MV-4-11 (cell line): ENCODE measurements at places on chromosomes 4 and X.

GRCh38 chr4:142535009-142535408 is 311.1 kb downstream of the INPP4B start:
- DNase-seq, result no peak

- peak; percentile 89 for DNase-seq
These were observed 6.3 kb downstream of the DCHS2 start for GRCh38 chr4:154485127-154485773.

- DNase-seq, result peak; percentile 71
These were observed 35.6 kb upstream of the DCAF8L1 start for GRCh38 chrX:28016823-28017222.

DNA sequence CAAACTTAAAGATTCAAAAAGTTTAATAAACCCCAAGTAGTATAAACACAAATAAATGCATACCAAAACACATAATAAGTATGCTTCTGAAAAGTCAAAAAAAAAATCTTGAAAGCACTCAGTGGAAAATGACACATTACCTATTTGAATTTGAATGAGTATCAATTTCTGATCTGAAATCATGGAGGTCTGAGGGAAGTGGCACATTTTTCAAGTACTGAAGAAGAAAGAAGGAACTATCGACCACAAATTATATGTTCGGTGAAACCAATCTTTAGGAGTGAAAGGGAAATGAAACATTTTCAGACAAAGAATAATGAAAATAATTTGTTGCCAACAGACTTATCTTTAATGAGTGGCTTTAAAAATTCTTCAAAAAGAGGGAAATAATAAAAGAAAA is 12.1 kb upstream of the F9 start:
- peak; percentile 24 for DNase-seq

GRCh38 chr4:75989846-75990528 is 758 bp downstream of the SDAD1 start:
- no peak for DNase-seq

DNA sequence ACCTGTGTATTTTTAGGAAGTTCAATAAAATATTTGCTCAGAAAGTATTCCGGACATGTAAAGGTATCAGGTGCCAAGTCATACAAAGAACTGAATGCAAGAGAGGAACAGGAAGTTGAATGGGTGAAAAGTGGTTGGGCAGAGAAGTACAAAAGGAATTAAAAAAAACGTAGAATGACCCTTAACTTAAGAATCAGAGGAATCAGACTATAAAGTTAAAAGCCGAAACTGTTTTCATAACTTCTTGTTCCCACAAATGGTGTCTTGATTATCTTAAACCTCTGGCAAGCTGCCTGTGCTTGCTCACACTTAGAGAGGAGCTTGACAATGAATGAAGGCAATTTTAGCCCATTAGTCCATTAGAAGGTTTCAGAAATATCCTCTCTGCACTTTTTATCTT is 81.6 kb upstream of the HHIP start:
- DNase-seq, result no peak

GRCh38 chr4:131613824-131614216 is 1535.3 kb upstream of the PCDH10 start:
- DNase-seq, result peak; percentile 82

DNA sequence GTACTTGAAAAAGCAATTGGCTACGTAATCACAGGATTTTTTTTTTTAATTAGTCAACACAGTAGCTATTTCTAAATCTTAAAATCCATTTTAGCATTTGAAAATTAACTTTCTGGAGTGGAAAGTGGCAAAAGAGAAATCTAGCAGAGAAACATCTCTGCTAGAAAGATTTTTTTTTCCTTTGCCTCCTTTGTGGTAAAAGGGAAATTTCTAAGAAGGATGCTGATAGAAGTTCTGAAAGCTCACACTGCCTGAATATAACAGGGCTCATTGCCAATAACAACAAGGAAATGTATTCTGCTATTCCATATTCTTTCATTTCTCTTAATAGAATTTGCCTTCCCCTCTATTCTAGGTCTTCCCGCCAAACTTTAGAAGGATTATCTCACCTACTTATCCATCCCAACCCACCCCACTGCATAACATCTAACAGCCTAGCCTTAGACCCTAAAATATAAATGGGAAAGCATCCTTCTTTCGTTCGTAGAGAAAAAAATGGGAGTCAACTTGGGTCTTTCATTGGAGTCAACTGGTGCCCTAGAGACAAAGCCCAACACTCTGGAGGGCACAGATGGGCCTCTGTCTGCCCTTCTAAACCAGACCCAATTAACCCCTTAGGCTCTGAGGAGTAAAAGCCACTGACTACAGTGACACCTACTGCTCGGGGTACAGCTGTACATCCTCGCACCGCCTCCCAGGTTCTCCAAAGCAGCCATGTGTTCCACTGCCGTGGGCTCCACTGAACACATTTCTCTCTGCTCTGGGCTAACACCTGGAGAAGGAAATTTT is 103.9 kb downstream of the MAML3 start:
- peak; percentile 22 for DNase-seq

- no peak for DNase-seq
These were observed 66.5 kb upstream of the ADRA2C start for GRCh38 chr4:3699678-3700077.

DNA sequence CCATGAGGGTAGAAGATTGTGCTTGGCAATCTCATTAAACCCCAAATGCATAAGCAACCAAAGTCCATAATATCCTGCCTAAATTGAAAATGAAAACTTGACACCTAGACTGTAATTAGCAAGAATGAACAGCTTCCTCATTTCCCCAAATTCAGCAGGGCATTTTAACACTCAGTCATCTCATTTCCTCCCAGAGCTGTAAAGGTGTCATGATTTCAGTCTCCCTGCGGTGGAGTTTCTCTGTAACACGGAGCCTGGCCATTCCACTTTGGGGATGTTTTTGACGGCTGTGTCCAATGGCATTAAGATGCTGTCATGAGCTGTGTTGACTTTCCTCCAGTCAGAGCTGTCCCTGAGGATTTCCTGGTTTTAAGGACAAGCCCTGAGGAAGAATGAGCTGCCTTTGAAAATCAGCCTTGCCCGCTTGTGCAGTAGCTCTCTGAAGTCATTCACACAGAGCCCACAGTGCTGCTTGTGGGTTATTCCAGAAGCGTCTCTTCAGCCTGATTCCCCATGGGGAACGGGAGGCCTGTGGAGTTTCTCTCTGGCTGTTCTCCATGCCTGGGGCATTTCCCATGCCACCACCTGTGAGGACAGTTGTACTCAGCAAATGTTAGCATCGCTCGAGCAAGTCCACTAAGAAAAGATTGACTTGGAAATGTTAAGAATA is 187.0 kb downstream of the MID1 start:
- DNase-seq, result no peak

GRCh38 chr4:73341454-73341853 is 62.6 kb upstream of the ALB start:
- DNase-seq, result peak; percentile 11

GRCh38 chrX:39758791-39759525 is 338.8 kb downstream of the BCOR start:
- DNase-seq, result no peak

GRCh38 chr4:4260185-4260751 is 12.2 kb upstream of the TMEM128 start:
- DNase-seq, result peak; percentile 78

GRCh38 chr4:38146383-38146782 is 186.2 kb downstream of the PTTG2 start:
- DNase-seq, result no peak

DNA sequence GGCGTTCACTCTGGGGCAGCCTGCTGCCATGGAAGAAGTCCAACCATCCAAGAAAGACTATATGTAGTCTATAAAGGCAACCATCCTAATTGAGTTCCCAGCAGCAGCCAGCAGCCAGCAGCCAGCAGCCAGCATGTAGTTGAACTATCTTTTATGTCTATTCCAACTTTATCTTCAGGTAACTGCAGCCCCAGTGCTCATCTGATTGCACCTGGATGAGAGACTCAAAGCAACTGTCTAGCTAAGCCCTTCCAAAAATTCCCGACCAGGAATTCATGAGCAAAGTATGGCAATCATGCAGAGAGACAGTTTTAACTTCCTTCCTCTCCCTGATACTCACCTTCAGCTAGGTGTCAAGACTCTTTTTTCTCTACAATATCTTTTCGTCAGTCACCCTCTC is 216.8 kb downstream of the ANTXR2 start:
- DNase-seq, result no peak

GRCh38 chr4:89752932-89753598 is 83.9 kb downstream of the SNCA start:
- no peak for DNase-seq

GRCh38 chrX:22203186-22203585 is 69.5 kb upstream of the CBLL2 start:
- DNase-seq, result no peak

DNA sequence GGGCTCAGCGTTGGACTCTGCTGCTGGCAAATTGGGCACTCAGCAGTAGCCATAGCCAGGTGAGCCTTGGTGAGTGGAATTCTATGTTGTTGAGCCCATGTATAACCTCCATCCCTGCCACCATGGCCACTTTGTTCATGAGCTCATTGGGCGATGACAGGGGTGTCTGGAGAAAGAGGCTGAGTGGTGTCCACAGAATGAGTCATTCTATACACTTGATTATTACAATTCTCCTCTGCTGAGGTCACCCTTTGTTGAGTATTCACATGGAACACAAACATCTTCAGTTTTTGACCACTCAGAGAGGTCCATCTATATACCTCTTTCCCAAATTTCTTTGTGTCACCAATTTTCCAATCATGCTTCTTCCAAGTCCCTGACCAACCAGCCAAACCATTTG is 1341.7 kb downstream of the PCDH7 start:
- no peak for DNase-seq

- DNase-seq, result no peak
These were observed 2073.4 kb downstream of the ARAP2 start for GRCh38 chr4:34170946-34171345.

- DNase-seq, result no peak
These were observed 15.7 kb downstream of the ZNF518B start for GRCh38 chr4:10441512-10441911.

GRCh38 chr4:22721204-22721603 is 28.5 kb downstream of the GBA3 start:
- no peak for DNase-seq

DNA sequence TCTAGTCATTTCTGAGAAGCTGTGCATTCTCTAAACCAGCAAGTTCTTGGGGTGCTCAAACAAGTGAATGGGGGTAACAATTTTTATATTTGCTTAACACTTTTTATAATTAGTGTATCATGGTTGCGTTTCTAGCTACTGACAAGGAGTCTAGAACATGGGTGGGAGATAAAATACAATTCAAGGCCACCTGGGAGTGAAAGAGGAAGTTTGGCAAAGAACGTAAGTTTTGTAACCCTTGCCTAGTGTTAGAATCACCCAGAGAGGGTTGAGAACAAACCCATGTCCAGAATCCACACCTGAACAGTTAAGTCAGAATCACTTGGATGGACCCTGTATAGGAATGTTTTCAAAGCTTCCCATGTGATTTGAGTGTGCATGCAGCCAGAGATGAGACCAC is 92.7 kb downstream of the AFF2 start:
- DNase-seq, result no peak

- no peak for DNase-seq
These were observed 154.0 kb downstream of the EVC2 start for GRCh38 chr4:5554376-5554775.

- peak; percentile 75 for DNase-seq
These were observed 30.8 kb downstream of the DAPP1 start for GRCh38 chr4:99847362-99847976.

DNA sequence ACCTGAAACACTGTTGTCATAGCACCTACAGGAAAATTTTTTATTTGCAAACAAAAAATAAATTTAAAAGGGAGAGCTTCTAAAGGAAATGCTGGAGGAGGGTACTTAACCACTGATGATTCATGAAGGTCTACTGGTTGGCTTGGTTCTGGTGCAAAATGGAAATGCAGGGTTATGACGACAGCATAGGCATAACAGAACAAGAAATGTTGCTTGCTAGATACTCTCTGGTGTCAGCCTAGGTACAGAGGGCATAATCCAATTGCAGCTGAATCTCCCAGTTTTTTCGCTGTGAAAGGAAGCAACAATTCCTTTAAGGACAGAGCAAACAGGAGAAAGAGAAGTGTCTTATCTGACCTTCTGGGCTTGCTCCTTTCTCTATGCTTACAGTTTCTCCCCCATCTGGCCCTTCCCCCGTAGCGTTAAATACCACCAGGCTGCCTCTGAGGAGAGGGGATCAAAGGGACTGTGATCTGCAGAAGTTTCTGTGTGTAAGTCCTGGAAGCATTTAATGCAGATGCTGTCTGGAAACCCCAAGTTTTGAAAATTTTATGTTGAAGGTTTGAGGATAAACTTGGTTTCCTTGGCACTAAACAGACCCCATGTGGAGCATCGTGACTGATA is 23.7 kb upstream of the CASK start:
- DNase-seq, result no peak

- no peak for DNase-seq
These were observed 351.5 kb upstream of the EMCN start for GRCh38 chr4:100869276-100869675.

DNA sequence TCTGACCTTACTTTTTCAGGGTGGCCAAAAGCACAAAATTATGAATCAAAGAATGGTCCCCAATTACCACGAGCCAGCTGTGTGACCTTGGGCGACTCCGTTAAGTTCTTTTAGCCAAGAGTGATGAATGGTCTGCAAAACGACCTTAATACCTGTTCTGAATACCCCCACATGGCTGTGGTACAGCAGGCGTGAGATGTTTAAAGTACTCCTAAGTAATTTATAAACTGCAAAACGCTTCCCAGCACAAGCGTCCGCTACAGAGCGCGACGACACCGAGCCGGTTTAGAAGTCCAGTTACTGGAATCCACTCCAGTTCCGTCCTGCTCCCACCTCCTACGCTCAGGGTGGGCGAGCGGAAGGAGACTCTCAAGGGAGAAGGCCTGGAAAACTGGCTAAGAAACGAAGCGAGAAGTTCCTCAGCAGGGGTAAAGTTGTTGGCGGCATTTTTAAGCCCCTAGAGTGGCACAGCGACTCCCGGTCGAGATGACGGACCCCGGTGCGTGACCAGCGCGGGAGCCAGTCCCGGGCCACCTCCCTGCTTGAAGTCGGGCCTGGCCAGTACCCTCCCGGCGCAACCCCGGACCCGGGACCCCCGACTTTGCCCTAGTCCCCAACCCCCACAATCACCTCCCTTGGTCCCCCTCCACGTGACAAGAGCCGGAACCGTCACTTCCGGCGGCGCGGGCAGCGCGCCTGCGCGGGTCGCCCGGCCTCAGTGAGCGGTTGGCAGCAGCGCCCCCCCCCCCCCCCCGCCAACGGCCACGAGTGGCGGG is 659 bp upstream of the BMP2K start:
- peak; percentile 75 for DNase-seq

DNA sequence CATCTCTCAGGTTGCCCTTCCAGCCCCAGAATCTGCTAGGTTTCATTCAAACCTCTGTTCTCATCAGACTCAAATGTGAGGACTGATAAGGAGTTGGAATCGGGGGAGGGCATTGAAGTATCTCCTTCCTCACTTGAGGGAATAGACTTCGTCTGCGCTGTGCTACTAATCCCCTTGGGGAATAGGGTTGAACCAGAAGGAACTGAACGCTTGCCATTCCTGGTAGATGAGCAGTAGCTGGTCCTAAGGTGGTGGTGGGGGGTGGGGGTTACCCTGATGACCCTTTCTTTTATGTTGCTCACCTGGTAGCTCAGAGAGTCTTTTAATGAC is 692 bp upstream of the SLC9A7 start:
- peak; percentile 35 for DNase-seq
